ENCODE measurements at places on chromosomes 11 and 22.

DNA sequence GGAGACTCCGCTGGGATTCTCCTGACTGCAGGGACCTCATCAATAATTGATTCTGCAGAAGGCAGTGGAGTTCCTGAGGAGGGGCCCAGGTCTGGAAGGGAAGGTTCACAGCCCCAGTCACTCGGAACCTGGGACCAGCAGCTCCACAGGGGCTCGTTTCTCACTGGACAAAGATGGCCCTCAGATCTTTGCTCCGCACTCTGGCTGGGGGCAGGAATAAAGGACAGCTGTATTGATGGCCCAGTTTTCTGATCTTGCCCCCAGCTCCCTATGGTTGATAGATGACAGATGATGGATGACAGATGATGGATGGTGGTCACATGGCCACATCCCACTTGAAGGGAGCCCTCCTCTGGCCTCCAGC, 11.3 kb upstream of the BCR start:
- no peak for DNase-seq

DNA sequence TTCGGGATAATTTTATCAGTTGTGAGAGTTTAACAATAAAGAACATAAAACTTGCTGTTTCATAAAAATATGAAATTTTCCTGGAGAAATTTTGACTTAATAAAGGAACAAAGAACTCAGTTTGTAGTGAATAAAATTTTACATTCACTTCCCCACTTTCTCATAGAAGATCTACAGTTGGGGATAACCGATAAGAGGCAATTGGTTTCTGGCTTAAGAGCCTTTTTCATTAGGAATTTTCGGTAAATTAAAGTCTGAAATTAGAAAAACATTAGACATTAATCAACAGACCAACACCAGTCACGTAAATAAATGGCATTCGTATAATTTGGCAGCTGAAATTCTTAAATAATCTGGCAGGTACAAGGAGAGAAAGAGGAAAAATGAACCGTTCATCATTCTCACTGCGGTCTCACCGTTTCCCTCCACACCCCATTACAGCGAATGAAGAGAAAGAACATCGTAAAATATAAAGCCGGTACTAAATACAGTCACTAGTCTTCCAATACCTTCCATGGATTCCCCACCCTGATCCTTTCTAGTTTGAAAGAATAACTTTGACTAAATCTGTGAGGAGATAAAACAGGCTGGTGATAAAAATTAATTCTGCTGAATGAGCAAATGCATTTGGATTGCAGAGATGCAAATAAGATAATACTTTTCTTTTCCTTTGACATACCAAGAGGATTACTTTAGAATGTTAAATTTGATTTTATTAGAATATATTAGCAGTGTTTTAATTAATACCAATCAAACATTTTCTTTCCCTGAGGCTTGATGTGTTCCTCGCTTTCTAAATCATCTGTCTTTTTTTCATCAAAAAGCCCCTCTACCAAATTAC, 19.5 kb downstream of the BLID start:
- DNase-seq: no peak

DNA sequence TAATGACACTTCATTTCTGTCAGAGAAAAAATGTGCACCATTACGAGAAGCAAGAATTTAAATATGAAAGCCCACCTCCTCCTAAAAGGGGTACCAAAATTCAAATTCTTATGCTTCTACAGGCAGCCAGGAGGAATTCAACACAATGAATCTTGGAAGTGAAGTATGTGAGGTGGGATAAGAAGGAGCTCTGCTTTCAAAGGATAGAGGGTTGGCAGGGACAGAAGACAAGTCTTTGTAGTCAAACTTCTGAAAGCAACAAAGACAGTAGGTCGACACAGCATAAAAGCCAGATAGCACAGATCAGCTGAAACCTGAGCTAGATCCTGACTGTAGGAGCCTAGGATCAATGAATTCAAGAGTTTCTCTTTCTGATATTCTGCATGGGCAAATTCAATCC, 17.4 kb downstream of the NARS2 start:
- no peak for DNase-seq

GRCh38 chr11:12541583-12542151, 132.6 kb upstream of the TEAD1 start:
- no peak for DNase-seq

GRCh38 chr22:28658448-28658847, 21.2 kb downstream of the TTC28 start:
- no peak for DNase-seq

DNA sequence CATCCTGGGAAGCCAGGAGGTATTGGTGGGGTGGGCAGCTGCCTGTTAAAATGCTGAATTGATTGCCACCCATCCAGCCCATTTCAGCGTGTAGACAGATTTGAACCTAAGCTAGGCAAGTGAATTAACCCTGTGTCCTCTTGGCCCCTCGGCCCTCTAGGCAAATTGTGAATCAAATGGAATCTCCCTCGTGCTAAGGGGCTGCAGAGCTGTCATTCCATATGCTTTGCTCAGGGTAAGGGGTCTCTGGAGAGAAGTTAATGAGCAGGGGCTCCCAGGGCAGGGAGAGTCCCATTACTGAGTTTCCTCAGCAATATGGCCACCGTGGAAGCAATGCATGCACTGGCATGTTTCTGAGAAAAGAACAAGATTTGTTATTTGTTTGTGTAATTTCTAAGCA, 117.7 kb upstream of the RCN1 start:
- DNase-seq: no peak

DNA sequence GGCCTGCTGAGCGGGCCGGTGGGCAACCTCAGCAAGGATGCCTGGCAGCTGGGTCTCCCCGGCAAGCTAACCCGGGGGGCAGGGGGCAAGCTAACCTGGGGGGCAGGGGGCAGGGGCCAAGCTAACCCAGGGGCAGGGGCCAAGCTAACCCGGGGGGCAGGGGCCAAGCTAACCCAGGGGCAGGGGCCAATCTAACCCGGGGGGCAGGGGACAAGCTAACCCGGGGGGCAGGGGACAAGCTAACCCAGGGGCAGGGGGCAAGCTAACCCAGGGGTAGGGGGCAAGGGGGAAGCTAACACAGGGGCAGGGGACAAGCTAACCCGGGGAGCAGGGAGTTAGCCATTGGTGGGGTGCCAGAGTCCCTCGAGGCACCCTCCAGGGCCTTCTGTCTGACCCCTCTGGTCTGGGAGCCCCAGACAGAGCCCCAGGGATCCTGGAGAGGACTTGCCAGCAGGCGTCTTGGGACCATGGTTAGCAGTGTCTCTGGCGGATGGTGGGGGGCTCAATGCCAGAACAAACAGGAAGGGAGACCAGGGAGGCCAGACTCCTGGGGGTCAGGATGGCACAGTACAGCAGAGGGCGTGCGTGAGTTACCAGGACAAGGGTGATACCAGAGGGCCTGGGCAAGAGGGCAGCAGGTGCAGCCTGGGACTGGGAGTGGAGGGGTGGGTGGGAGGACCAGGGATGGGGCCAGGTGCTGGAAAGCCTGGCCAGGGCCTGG, 16.1 kb downstream of the IGF2 start:
- DNase-seq: peak; percentile 20

- DNase-seq: no peak
Observed at GRCh38 chr11:64789331-64790204, 11.2 kb upstream of the SF1 start.

GRCh38 chr11:94741022-94741679, 27.0 kb upstream of the AMOTL1 start:
- peak; percentile 49 for DNase-seq

- DNase-seq: no peak
Observed at GRCh38 chr22:45885171-45885840, 91.7 kb downstream of the WNT7B start.

- DNase-seq: no peak
Observed at GRCh38 chr11:113365895-113366294, 21.7 kb upstream of the ANKK1 start.

DNA sequence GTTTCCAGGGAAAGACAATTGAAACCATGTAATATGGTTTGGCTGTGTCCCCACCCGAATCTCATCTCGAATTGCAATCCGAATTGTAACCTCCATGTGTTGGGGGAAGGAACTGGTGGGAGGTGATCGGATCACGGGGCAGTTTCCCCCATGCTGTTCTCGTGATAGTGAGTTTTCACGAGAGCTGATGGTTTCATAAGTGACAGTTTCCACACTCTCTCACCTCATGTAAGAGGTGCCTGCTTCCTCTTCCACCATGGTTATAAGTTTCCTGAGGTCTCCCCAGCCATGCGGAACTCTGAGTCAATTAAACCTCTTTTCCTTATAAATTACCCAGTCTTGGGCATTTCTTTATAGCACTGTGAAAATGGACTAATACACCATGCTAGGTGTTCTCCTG, 148.3 kb upstream of the CADM1 start:
- DNase-seq: no peak

- peak; percentile 81 for DNase-seq
Observed at GRCh38 chr22:30212363-30212995, 34.1 kb downstream of the LIF start.

DNA sequence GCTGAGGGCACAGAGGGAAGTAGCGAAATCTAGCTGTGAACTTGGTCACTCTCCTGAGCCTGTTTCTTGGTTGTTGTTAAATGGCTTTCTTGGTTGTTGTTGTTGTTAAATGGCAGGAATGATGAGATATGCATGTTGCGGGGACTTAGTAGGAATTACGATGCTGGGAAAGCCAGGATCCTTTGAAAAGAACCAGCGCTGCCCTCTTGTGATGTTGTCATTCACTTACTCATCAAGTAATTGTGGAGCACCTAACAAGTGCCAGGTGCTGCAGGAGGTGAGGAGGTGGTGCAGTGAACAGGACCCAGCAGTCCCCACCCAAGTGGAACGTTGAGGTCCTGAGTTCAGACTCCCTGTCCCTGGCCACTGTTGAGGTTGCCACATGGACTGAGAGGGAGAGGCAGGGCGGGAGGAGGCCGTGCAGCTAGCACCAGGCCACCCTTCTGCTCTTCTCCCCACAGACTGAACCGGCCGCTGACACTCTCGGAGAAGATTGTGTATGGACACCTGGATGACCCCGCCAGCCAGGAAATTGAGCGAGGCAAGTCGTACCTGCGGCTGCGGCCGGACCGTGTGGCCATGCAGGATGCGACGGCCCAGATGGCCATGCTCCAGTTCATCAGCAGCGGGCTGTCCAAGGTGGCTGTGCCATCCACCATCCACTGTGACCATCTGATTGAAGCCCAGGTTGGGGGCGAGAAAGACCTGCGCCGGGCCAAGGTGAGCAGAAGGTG, 36.8 kb downstream of the POLR3H start:
- no peak for DNase-seq

DNA sequence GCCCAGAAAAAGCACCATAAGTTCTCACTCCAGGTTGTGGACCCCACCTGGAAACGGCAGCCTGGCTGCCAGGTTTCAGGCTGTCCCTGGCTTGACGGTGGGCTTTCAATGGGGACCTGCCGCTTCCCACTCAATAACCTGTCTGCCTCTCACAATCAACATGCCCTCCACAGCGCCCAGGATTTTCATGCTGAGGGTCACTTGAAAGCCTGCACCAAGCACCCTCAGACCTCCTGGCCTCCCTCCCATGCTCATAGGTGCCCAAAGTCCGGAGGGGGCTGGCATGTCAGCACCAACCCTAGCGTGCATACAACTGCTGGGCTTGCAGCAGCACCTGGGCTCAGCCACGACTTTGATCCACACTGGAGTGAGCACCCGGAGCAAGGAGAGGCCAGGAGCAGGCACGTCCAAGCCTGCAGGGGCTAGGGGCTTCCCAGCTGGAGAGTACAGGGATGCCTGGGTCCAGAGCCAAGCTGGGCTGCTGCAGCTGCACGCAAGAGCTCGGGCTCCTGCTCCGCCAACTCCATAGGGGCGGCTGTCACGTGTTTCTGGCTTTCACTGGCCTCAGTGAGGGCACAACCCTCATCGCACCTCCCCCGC, 1214.3 kb upstream of the RAG2 start:
- no peak for DNase-seq

DNA sequence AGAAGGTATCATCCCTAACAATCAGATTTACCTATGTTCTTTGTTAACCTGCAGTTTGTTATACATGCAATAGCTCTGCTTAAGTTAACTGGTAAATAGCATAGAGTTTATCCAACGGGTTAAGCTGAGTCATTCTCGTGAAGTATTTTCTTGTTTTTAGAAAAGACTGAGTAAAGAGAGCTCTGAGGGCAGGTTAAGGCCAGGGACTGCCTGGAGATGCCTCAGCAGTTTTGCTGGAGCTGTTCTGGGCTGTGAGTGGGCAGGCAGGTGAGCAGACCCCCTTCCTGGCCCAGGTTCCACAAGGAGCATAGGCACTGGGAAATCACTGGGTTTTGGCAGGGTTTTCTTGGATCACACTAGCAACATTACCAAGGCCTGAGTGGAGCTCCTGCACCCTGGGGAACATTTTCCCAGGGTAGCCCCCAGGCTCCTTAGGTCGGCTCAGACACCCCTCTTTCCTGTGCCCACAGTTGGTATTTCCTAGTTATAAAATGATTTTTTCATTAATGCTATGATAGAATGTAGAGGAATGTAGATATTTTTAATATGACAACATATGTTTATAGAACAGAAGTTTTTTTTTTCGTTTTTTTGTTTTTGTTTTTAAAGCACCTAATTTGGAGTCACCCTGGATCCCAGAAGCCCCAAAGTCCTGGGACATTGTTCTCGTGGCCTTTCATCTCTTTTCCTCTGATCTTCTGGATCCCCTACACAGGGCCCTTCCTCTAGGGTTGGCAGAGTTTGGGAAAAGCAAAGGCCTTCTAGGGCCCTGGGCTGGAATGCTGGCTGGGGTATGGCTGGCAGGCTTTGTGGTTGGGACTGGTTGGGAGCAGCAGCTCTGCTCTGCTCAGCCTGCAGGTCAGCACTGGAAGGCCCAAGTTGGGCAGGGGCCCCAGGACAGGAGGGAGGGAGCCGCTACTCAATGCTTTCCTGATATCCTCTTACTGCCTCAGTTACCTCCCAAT, 26.7 kb downstream of the IRAG1 start:
- peak; percentile 36 for DNase-seq

- DNase-seq: no peak
Observed at GRCh38 chr22:44986926-44987325, 22.9 kb downstream of the PHF21B start.

DNA sequence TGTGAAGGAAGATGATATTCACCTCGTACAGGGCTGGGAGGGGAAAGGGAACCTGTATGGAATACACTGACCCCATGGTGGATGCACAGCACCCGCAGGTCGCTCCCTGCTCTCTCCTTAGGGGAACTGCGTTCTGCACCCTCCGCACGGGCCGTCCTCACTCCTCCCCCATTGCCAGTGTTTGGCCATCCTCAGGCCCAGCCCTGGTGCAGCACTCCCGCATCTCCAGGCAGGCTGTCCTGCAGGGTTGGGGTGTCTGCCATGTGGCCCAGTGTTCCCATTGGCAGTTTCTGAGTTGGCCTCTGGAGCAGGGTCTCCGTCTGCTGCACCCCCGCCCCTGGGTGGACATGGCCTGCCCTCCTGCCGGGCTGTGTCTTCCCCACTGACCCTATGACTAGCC, 19.1 kb upstream of the PARVG start:
- DNase-seq: no peak

Data from fibroblast of gingiva (primary cell).